ENCODE measurements at places on chromosomes 2 and 18.

GRCh38 chr2:101461381-101461780 is 13.5 kb downstream of the RFX8 start:
- DNase-seq = no peak

DNA sequence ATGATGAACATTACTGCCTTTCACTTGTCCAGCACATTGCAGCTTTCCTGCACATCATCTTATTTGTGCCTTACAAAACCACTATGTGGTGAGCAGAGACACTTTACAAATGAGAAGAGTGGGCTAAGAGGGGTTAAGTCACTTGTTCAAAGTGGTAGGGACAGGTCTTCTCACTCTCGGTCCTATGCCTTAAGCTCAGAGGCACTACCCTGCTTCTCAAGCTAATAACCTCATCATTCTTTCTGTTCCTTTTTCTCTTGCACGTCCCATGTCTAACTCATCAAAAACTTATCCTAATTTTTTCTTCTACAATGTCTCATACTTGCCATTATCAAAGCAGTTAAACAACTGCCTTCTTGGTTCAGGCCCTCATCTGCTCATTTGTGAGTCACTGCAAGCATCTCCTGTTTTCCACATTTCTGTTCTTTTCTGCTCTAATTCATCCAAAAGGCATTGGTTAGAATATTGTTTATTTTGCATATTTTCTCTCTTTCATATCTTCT is 21.9 kb upstream of the NCOA1 start:
- no peak for DNase-seq

- DNase-seq = no peak
These were observed 207.3 kb downstream of the TRIB2 start for GRCh38 chr2:12923907-12924610.

- DNase-seq = no peak
These were observed 352.7 kb downstream of the CDH7 start for GRCh38 chr18:66103550-66103949.

DNA sequence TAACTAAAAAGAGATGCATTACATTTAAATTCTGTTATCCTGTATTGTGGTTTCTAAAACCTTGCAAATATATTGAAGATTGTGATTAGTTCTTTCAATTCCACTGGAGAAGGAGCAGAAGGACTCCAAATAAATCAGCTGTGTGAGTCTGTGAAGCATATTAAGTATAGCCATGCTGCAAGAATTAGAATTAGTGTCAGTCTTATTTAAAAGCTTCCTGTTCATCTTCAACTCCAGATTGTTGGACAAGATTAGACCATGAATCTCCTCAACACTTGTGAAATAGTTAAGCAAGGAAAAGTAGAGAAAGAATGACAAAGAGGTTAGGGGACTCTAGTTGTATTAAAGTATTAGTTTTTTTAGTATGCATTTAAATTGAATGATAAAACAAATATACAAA is 92.5 kb upstream of the LRP1B start:
- DNase-seq = no peak

- no peak for DNase-seq
These were observed 45.3 kb downstream of the SPATS2L start for GRCh38 chr2:200351815-200352214.

- DNase-seq = no peak
These were observed 34.4 kb upstream of the CYP27C1 start for GRCh38 chr2:127254386-127254981.

DNA sequence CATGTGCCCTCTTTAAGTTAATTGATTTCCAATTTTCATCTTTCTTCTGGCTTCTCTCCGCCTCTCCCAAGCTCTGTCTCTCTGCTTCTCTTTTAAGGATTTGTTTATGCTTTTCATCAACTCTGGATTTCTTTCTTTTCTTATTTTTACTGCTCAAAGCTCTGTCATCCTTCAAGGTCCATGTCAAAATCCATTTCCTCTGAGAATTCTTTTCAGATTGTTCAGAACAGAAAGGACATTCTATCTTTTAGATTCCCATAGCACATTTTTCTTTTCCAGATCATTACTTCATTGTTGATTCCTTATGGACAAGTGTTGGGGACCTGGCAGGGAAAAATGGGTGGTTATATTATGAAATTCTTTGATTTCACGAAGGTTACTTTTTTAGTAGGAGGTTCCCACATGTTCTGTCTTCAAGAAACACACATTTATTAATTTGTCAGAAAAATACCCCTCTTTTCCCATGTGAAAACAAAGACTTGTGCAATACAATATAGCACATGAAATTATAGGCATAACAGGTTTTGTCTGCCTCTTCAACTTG is 12.3 kb downstream of the PMAIP1 start:
- no peak for DNase-seq

GRCh38 chr2:174729797-174730697 is 34.2 kb downstream of the CHRNA1 start:
- DNase-seq = no peak

- no peak for DNase-seq
These were observed 22.5 kb upstream of the MTA3 start for GRCh38 chr2:42545841-42546390.

GRCh38 chr2:33058716-33059470 is 112.1 kb downstream of the LTBP1 start:
- DNase-seq = no peak

- DNase-seq = no peak
These were observed 17.7 kb upstream of the SP3 start for GRCh38 chr2:173982918-173983317.

DNA sequence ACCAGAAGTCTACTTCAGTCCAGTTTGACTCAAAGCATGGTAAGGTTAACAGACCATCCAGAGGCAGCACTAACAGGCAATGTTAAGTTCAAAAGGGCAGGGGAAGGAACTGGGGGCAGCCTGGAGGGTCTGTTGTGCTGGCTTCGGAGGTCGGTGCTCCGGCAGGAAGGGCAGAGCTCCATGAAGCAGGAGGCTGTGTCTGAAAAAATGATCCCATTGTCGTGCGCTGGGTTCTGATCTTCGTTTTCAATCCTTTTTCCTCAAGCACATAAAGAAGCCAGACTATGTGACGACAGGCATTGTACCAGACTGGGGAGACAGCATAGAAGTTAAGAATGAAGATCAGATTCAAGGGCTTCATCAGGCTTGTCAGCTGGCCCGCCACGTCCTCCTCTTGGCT is 21.9 kb upstream of the DLX1 start:
- DNase-seq = no peak

GRCh38 chr2:172465417-172466334 is 38.3 kb downstream of the ITGA6 start:
- DNase-seq = peak; percentile 66

GRCh38 chr18:3345885-3346284 is 84.0 kb downstream of the MYL12B start:
- DNase-seq = no peak

DNA sequence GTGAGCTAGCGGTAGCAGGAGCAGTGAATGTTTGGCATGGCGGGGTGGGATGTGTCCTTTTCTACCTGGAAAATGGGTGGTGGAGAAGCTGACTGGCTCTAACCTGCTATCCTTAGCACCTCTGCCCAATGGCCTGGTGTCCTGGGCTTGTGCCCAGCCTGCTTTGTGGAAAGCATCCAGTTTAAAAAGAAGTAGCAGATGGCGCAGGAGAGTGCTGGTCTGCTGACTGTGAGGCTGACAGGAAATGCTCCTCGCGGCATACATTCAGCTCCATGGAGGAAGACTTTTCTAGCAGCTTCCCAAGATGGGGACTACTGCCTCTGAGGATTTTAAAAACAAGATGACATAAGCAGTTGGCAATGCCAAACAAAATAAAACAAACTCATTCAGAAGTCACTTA is 56.2 kb upstream of the LYPD6B start:
- no peak for DNase-seq

- DNase-seq = no peak
These were observed 73.3 kb downstream of the SH3BP4 start for GRCh38 chr2:235024931-235025773.

- no peak for DNase-seq
These were observed 94.5 kb upstream of the KLHL14 start for GRCh38 chr18:32867330-32867729.

- DNase-seq = no peak
These were observed 29.6 kb downstream of the SH3BP4 start for GRCh38 chr2:234981197-234982095.

DNA sequence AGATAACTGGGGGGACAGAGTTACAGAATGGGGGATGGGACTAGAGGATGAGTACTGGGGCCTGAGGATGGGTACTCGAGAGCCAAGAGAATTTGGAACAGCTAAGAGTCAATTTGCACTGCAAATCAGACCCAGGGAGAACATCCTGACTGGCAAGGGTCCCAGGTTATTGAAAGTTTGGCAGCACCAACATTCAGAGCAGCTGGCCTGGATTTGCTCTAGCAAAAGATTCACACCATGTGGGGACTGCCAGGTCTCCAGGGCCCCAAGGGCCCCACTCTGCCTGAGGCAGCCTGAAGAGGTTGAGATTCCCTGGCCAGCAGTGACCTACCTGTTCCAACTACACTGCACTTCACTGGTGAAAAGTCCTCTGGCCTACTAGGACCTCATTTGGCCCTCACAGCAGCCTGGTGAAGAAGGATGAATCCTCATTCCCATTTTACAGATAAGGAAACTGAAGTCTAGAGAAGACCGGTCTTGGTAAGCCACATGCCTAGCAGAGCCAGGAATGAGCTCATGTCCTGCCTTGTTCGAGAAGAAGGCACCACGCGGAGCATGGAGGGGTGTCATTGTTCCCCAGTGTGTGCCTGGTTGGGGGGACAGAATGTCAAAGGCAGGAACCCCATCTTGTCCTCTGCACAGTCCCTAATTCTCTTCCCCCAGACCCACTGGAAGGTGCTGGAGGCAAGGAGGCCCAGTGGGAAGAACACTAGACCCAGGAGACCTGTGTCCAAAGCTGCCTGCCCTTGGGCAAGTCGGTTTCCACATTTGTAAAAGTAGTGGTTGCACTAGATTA is 258.6 kb downstream of the TNS1 start:
- no peak for DNase-seq

DNA sequence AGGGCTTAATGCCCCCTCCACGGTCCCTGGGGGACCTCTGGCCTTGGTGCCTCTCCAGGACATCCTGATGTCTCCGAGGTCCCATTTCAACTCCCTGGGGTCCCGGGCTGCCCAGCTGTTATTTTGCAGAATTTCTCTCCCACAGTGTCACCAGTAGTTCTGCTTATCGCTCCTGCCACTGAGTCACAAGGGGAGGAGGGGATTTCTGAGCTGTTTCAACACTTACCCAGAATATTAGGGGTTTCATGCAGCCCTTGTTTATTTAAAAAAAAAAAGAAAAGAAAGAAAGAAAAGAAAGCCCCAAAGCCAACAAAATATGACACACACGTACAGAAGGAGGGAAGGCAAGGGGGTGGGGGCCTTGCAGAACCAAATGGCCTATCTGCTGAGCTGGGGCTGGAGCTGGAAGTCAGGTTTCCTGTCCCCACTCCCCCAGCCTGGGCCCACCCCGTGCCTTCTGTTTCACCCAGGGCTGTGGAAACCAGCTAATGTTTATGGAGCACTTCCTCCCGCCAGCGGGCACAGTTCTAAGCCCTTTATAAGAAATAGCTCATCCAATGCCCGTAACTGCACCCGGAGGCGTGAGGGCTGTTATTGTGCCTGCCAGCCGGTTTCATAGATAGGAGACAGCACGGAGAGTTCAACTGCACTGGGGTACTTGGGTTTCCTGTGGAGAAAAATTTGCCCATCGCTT is 8.4 kb upstream of the ARID5A start:
- no peak for DNase-seq

DNA sequence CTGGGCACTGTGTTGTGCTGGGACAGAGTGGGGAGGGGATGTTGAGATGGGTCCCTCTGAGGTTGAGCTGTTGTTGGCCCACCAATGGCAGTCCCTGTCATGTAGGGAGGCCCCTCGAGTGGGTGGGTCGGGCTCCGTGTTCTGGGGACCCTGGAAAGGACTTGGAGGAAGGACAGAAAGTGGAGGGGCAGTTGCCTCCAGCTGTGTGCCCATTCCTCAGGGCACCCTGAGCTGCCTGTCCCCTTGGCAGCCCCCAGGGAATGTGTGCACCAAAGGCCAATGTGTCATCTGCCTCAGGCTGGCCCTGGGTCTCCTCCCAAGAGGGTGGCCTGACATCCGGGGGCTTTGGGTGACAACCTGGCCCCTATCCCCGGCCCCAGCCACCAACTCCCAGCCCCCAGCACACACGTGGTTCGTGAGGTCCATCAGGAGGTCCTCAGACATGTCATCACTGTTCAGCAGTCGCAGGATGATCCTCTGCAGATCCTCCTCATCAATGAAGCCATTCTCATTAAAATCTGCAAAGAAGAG is 57.7 kb downstream of the CIB4 start:
- no peak for DNase-seq

Data from neural crest cell (in vitro differentiated cells).